ENCODE measurements at places on chromosomes 2 and 18. TPM values are rescaled to one million over a fixed set of nuclear protein-coding genes. Genes with fewer than 3 reads are reported as not detected.

DNA sequence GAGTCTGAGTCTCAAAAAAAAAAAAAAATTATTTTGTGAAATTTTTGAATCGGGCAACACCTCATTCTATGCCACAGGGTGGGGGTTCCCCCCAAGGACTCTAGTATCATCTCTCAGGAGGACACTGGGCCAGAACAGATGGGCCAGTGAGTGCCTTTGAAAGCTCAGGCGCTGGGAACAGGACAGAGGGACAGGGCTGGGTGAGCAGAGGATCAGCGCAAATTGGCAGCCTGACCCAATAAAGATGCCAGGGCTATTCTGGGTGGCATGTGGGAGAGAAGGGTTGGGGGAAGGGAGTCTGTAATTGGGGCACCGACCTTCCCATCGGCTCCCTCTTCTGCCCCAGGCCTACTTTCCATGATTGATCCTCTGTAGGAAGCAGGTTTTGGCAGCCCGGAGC lies 44.0 kb downstream of the KIF3C start:
- no peaks in the 10 kb centered on the region for H3K4me1 ChIP-seq
- H3K27me3 ChIP-seq, result no peaks in the 10 kb centered on the region
- no peak overlapping the region for H3K27ac ChIP-seq
- no peaks in the 10 kb centered on the region for H3K36me3 ChIP-seq

- H3K4me3 ChIP-seq, result no peak overlapping the region
- no peaks in the 10 kb centered on the region for H3K4me1 ChIP-seq
- no peak overlapping the region for H3K27ac ChIP-seq
- DNase-seq, result no peak
- no peaks in the 10 kb centered on the region for H3K36me3 ChIP-seq
Observed at GRCh38 chr2:62559582-62559981, 53.6 kb upstream of the TMEM17 start.

GRCh38 chr2:191177751-191178736 lies 27.2 kb upstream of the STAT4 start:
- DNase-seq, result no peak
- no peak overlapping the region for H3K27ac ChIP-seq
- H3K27me3 ChIP-seq, result no peaks in the 10 kb centered on the region
- H3K4me3 ChIP-seq, result no peak overlapping the region

GRCh38 chr2:60440079-60440766 lies 113.2 kb downstream of the BCL11A start:
- no peaks in the 10 kb centered on the region for H3K36me3 ChIP-seq
- no peaks in the 10 kb centered on the region for H3K27me3 ChIP-seq
- H3K4me1 ChIP-seq, result peaks cover 6% of the 10 kb centered on the region
- no peak overlapping the region for H3K4me3 ChIP-seq
- no peak overlapping the region for H3K27ac ChIP-seq

DNA sequence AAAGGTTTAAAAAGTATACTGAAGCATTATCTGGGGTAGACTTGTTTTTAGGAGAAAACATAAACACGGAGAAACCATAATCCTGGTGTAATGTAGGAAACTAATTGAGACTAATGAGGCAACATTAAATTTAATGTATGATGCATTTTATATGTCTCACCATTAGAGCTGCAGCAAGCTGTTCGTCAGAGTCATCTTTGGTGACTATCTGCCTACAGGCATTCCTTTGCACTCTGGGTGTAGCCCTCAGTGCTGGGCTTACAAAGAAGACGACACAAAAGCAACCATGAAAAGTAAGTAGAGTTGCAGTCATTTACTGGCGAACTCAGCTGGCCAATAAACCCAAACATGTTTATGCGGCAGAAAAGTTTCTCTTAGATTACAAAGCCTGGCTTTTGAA lies 415.3 kb upstream of the ZEB2 start:
- H3K4me1 ChIP-seq, result no peaks in the 10 kb centered on the region
- DNase-seq, result no peak
- no peaks in the 10 kb centered on the region for H3K36me3 ChIP-seq
- H3K27me3 ChIP-seq, result no peaks in the 10 kb centered on the region

LHCGR gene
- 0.73 TPM for total RNA-seq

MEIS1 gene
- total RNA-seq, result 1.2 TPM

TANC1 gene
- total RNA-seq, result 7.8 TPM

CD28 gene
- not detected for total RNA-seq

TUBA4B gene
- not detected for total RNA-seq

CDK5R2 gene
- not detected for total RNA-seq

SLC14A1 gene
- not detected for total RNA-seq
